ENCODE measurements at places on chromosomes 13 and 19.

DNA sequence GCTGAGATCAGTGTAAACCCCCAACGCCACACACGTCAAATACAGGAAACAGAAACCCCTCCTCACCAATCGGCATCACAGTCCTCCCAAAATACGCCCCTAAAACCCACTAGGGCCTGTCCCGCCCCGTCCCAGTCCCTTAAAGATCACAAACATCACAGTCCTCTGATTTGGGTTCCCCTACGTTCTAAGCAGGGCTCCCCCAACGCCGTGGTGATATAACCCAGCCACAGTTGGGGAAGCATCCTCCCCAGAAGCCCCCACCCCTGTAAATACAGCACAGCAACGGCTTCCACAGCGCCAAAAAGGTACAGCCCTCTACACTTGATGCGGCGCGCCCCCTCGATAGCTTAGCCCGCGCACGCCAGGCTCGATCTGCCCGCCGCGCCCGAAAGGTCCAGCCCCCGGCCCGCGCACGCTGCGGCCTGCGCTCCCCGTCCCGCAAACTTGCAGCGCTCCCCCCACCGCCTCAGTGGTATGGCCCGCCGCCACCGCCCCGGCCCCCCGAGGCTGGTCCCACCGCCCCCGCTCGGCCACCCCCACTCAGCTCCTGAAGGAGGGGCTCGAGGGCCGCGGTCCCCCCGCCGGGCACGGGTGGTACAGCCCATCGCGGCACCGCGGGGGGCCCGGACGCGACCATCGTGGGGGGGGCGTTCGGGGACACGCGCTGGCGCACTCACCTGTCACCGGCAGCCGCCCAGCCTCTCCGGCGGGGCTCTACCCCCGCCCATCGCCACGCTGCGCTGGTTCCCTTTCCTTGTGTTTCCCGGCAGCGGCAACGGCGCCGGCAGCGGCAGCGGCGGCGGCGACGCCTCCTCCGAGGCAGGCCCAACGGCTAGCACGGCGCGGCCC is at the start of gene AKT2:
Gene AKT2, minus strand, starts transcription at position 845 of the 852 bp plus-strand sequence. CDS start 20,078 bp downstream, outside the sequence.
- DNase-seq, result peak; percentile 22

DNA sequence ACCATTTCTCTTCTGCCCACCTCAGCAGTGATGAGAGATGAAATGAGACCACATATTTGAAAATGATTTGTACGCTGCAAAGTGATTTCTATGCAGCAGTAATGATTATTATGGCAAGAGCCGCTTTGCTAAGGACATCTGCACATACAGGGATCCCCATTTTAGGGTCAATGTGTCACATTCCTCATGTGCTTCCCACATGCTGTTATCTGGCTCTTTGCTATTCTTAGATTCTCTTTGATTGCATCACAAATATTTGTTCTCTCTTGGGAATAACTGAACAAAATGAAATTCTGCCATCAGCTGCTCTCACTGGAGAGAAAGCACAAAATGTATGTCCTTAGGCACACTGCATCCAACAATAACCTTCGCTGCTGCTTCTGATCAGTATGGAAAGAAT is 209.5 kb upstream of the IPO5 start:
- no peak for DNase-seq

GRCh38 chr13:72959643-72960042 is 99.2 kb upstream of the KLF5 start:
- no peak for DNase-seq

- DNase-seq, result no peak
These were observed 152.0 kb upstream of the SLC10A2 start for GRCh38 chr13:103218253-103218652.

GRCh38 chr13:26914624-26915023 is 154.0 kb upstream of the GPR12 start:
- DNase-seq, result peak; percentile 6

- peak; percentile 28 for DNase-seq
These were observed 46.3 kb upstream of the ZNF730 start for GRCh38 chr19:23070353-23071146.

DNA sequence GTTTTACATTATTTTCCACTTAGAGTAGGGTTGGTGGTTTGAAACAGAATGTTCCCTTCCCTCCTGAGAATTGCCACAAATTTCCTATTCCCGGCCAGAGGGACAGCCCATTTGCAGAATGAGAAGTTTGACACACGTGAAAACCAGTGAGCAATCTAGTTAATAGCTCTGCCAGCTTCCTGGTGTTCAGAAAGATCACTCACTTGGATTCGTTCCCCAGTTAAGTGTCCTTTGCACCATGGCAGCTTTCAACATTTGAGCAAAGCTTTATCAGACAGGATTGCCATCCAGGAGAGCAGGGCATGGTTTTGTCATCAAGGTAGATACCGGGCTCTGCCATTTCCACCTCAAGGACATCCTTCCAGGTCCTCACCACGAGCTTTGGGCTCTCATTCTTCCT is 28.2 kb downstream of the RASL11A start:
- no peak for DNase-seq

Data from DMS 273 treated with DMSO at 0.1 percent for 48 hours (cell line).